ENCODE measurements at places on chromosomes 13 and 19. TPM values are rescaled to one million over a fixed set of nuclear protein-coding genes. Genes with fewer than 3 reads are reported as not detected.

- no peak for DNase-seq
Measured at GRCh38 chr13:109400624-109401257, 385.6 kb downstream of the IRS2 start.

- no peak for DNase-seq
Measured at GRCh38 chr13:84867246-84867645, 932.0 kb downstream of the SLITRK6 start.

DNA sequence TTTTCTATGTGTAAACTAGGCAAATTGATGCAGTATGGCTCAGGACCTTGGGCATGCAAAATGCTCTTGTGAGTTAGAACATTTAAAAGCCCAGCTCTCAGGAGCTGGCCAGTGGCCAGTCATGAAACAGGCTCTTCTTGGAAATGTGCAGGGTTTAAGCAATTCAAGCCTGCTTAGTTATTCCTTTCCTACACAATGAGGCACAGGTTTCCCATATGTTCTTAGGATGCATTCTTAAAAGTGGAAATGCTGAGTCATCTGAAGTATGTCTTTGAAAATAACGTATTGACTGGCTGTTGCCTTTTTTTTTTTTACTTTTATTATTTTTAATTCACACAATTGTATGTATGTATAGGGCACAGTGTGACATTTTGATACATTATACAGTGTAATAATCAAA lies 300.7 kb downstream of the SLC7A1 start:
- no peak for DNase-seq

DNA sequence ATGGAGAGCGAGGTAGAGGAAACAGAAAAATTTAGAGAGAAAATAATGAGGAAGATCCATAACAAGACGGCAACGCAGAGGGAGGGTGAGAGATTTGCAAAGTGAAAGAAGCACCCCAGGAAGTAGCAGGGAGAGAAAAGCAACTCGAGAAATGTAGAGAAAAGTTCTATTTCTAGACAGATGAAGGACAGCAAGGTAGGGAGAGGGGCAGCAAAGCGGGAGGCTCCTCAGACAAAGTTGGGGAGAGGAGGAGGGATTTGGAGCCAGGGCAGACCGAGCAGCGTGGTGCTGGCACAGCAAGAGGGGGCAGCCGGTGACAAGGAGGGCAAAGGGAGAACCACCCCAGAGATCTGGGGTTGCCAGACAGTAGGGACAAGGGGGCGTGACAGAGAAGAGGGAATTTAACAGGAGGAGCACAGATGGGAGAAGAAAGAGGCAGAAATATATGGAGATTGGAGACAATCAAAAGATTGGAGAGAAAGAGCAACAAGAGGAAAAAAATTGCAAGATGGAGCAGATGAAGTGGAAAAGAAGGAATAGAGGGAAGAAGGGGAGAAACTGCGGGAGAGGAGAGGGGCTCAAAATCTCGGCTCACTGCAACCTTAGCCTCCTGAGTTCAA lies 989 bp downstream of the ZNF766 start:
- DNase-seq: no peak

- no peak for DNase-seq
Measured at GRCh38 chr13:112464720-112465119, 88.6 kb downstream of the SPACA7 start.

Gene CIC
- 112 TPM for total RNA-seq

Gene ZNF793
- 3.3 TPM for total RNA-seq

DNA sequence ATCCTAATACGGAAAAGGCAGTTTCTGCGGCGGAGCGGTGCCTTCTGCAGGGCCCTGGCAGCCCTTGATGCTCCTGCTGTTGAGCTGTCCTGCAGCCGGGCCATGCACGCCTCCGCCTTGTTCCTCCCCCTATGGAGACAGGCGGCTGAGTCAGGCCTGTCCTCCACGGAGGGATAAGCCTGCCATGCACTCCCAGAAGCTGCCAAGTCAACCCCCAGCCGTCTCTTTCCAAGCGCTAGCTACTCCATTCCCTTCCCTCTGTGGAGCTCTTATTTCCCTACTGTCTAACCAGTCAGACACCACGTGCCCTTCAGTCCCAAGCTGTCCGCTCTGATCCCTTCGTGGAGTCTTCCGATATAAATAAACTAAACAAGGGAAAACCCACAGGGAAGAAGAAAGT lies 197.0 kb downstream of the COL4A1 start:
- no peak for DNase-seq
